Stimulated activated naive CD8-positive, alpha-beta T cell treated with anti-CD3 and anti-CD28 coated beads, Interleukin-15, amount 100 ng/mL, for 72 hours (primary cell): ENCODE measurements at places on chromosomes 6 and 20.

GRCh38 chr6:13461307-13461706 is 26.1 kb downstream of the GFOD1 start:
- no peak for DNase-seq

- no peak for DNase-seq
Observed at GRCh38 chr20:278607-279571, 11.7 kb downstream of the C20orf96 start.

- DNase-seq = no peak
Observed at GRCh38 chr6:156538875-156539660, 238.1 kb upstream of the ARID1B start.

- DNase-seq = no peak
Observed at GRCh38 chr20:32523613-32524213, 61.4 kb downstream of the NOL4L start.

DNA sequence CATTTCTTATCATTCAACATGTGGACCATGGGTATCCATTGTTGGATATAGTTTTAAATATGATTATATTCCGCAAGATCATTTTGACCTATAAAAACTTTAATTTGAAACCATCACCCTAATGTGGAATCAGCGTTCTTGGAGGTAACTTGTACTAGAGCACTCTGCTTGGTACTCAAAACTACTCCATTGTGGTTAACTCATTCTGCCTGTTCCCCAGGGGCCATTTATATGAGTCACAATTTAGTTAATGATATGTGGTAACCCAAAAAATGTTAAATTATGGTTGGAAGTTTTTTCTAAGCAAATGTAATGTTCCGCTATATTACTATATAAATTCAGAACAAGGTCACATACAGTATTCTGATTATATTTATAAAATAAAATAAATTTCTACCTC is 109.3 kb downstream of the TRDN start:
- no peak for DNase-seq

- DNase-seq = no peak
Observed at GRCh38 chr6:104928141-104928540, 28.8 kb upstream of the LIN28B start.

GRCh38 chr6:122969999-122970533 is 26.0 kb upstream of the CLVS2 start:
- DNase-seq = no peak

- no peak for DNase-seq
Observed at GRCh38 chr20:32962053-32962452, 42.2 kb downstream of the SUN5 start.

- no peak for DNase-seq
Observed at GRCh38 chr6:31055441-31055840, 45.2 kb downstream of the MUC22 start.

GRCh38 chr6:102736941-102737368 is 1343.4 kb downstream of the GRIK2 start:
- no peak for DNase-seq

- no peak for DNase-seq
Observed at GRCh38 chr6:33723371-33724085, 12.0 kb upstream of the UQCC2 start.

DNA sequence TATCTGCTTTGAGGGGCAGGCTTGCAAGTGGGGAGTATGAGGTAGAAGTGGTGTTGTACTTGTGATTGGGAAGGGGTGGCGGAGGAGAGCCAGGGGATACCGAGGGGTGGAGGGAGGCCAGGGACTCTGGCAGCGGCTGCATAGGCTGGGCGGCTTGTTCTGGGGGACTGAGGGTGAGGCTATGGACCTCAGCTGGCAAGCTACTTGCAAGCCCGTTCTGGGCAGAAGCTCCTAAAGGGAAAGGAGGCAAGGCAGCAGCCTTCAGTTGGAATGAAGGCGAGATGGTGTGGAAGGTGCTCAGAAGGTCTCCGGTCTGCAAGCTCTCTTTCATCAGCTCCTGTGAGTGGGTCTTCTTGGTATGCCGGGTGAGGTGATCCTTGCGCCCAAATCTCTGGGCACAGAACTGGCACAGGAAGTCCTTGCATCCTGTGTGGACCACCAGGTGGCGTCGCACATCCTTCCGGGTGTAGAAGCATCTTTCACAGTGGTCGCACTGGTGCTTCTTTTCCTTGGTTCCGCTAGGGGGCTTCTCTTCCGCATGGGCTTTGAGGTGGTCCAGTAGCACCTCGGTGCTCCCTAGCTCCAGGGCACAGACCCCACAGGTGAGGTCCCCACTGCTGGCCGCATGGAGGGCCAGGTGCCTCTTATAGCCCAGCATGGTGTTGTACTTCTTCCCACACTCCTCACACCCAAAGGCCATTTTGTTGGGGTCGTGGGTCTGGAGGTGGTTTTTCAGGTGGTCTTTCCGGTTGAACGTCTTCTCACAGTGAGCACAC is 66.0 kb downstream of the PLAGL1 start:
- DNase-seq = peak; percentile 55

DNA sequence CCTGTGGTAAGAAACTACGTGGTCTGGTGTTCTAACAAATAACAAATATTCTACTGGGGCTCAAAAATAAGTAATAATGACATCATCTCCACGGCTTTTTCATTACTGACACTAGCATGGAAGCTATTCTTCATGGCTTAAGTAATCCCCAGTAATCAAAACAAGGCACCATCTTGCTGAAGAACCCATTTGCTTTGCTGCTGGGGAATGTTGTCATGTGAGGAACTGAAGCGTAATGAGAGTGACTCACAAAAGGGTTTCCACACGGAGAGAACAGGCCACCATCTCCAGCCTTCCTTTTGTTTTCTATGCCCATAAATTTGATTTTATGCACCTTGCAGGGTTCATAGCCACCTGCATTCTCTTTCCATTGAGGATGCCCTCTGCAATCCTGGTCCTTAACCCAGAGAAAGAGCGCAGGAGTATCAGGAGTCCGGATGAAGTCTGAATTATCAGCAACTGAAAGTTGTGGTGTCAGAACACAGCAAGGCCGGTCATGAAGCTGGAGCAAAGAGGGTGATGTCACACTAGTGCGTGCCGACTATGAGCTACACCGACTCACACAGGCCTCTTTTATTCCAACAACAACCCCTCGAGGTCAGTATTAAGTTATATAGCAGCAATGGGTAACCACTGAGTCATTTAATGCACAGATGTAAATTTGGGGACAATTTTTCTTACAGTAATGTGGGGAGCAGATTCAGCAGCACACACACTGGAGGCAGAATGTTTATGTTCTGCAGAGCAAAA is 173.7 kb upstream of the SSTR4 start:
- DNase-seq = no peak

DNA sequence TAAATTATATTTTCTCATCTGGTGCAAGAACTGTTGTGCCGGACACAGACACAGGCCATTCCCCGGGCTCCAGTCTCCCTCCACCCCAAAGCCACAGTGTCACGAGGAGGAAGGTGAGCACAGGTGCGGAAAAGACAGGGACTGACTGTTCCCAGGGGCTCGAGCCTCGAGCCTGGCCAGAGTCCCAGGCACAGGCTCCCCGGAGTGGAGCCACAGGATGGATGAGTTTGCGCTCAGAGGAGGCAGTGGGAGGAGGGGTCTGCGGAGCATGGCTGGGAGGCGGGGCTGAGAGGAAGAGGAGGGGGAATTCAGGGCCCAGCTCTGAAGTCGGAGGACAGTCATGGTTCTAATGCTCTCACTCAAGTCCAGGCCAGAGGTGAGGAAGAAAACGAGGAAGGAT is 284.8 kb downstream of the SMOC2 start:
- no peak for DNase-seq

DNA sequence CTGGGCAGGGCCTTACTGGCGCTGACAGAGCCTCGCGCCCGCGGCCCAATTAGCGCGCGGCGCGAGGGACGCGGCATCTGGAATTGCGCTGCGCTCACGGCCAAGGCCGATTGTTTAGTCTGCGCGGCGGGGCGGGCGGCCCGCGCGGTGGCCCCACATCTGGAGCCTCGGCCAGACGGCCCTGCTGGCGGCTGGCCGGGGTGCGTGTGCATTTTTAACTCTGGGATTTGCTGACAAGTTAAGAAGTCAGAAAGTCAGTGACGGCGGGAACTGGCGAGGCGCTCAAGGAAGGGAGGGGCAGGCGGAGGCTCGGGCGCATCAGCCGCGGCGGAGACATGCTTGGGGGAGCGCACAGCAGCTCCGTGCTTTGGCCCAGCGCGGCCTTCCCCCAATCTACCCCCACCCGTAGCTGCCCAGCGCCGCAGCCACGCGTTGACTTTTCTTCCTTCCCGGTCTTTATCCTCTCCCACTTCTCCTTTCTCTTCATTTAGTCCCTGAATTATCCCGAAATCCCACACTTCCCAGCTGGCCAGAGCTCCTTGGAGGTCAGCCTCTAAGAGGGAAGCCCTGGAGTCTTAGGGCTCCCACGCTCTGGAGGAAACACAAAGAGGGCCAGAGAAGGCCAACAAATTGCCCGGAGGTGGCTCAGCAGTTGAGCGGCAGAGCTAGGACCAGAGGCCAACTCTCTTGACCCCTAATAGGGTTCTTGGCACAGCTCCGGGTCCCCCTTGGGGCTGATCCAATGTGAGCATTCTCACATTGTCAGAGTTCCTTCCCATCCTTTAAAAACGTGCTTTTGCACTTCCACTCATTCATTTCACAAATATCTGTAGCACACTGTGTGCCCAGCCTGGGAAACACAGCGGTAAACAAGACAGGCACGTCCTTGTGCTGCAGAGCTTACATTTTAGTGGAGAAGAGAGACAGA is 40.8 kb upstream of the FOXP4 start:
- peak; percentile 46 for DNase-seq

GRCh38 chr6:101830501-101831031 is 437.1 kb downstream of the GRIK2 start:
- no peak for DNase-seq

DNA sequence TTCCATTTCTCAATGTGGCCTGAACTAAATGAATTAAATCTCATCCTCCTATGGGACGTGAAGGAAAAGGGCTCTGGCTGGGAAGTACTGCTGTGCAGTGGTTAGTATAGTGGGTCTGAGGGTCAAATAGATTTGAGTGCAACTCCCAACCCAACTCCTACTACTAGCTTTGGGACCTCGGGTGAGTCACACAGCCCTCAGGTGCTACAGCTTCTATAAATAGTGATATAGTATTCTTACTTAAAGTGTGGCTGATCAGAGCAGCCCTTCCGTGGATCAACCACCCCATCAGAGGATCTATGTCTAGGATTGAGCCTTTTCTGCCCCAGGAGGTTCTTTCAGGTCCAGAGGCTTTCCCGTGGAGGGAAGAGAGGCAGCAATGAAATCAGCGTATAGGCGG is 904 bp upstream of the UST start:
- DNase-seq = no peak

- no peak for DNase-seq
Observed at GRCh38 chr6:86943819-86944407, 6.6 kb downstream of the HTR1E start.

- no peak for DNase-seq
Observed at GRCh38 chr20:1174787-1175186, 10.0 kb downstream of the TMEM74B start.

GRCh38 chr20:17418737-17419136 is 112.4 kb downstream of the BFSP1 start:
- DNase-seq = no peak

- DNase-seq = no peak
Observed at GRCh38 chr6:65199121-65199520, 507.9 kb downstream of the EYS start.

DNA sequence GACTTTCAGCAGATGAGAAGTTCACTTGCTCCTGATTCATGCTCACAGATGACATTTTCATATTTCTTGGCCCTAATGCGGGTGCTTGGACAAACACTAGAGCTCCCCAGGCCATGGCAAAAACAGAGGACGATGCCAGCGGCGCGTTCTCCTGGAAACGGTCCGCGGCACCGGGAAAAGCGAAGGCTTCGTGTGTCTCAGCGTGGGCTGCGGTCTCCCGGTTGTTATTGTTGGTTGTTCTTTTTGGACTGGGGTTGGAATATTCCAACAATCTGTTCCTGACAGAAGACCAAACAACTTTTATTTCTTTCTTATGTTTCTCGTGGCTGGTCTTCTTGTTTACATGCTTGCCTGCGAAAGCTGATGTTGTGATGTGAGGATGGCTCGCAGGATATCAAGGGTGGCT is 46.8 kb upstream of the NEDD9 start:
- DNase-seq = no peak

DNA sequence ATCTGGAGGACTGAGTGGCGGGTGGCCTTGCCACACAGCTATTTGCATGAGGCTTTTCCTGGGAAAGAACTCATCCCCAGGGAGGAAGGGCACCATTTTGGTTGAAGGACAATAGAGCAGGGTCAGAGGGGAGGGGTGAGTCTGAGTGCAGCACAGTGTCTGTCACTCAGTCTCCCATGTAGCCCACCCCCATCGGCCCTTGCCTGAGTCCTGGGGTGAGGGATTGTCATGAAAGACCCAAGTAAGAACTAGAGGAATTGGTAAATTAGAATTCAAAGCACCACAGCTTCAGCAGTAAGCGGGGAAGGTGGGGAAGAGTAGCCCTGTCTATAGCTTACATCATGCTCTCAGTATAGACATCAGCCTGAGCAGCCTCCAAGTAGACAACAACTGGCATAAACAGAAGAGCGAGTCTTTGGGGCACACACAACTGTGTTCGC is 90.4 kb upstream of the TMEM30A start:
- DNase-seq = no peak

DNA sequence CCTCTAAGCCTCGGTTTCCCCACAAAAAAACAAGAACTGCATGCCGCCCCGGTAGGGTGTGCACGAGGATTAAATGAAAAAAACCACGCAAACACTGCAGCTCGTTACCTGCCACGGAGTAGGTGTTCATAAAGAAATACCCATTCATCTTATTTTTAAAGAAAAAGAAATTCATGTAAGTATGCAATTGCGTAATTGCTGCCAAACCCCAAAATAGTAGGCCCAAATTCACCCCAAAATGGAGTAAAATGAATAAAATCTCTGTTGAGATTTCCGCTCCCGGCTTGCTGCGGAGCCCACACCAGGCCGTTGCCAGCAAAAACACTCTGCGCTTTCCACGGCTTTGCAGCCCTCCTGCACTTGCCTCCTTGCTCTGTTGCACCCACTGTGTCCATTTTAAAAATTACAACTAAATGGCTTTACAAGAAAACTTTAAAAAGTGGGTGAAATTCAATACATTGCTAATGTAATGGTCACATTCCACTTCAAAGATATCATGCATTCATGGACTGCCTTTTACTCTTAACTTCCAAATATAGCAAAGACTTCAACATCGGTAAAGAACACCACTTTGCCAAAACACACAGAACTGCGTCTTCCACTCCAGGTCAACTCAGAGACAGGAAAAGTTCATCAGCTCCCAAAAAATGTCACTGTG is 125.0 kb downstream of the ZMYND8 start:
- DNase-seq = no peak
